ENCODE measurements at places on chromosomes 1 and 21.
A peak's percentile ranks its signal among the peaks of the same experiment; 100 is the strongest.

GRCh38 chr1:162372159-162373071 is 4.2 kb downstream of the SPATA46 start:
- no peak for DNase-seq

GRCh38 chr1:161505686-161506085 is 429 bp downstream of the FCGR2A start:
- DNase-seq = no peak

DNA sequence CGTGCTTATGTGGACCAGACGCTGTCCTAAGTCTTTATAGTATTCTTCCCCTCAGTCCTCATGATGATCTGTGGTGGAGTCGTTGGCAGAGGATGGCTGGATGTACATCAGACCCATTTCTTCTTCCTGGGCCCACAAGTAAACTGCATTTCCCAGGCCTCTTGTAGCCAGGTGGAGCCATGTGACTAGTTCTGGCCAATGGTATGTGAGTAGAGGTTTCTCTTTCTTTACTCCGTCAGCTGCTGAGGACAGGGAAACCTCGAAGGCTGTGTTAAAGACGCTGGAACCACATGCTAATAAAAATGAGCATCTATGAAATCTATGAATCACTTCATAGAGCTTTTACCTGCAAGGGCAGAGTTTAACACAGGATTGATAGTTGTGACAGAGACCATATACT is 18.7 kb upstream of the ZNF362 start:
- no peak for DNase-seq

DNA sequence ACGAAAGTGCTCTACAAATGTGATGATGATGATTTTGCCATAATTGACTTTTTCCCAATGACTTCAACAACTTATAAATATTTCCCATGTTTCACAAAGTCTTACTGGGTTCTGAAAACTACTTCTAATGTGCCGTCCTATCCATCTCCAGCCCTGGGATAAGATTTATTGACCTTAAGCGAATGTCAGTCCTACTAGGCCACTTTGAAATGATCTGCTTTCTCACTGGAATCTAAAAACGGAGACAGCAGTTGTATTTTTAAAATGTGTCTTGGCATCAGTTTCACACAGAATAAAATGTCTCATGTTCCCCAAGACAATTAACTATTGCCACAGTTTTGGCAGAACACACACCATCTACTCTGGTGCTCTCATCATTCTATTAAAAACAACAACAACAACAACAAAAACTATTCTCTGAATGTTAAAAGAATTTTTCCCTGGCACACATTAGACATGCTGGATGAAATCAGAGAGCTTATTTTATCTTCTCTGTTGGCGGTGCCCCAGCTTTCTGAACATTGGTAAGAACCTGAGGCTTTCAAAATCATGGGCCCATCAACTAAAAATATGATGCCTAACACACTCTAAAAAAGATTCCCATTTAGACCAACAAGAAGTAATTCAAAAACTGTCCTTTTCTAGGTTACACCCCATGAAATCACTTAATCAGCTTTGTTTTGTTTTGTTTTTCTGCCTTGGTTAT is 23.1 kb upstream of the DNASE2B start:
- DNase-seq = no peak

DNA sequence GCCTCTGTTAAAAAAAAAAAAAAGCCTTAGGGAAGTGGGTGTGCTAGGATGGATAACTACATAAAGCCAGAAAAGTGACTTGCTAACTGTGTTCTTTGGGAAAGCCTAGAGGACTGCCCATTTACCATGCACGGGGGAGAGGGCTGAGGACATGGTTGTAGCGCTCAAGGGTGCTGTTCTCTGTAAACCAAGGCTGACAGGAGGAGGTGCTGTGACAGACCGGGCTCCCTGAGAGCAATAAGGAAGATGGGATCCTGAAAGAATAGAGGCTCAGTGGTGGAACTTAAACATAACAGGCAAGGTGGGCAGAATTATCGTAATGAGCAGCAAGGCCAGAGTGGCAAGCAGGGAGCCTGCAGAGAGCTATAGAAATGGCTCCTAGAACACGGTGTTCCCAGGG is 98.5 kb upstream of the DISP3 start:
- DNase-seq = no peak

- no peak for DNase-seq
Measured at GRCh38 chr1:91511386-91511785, 10.7 kb downstream of the CDC7 start.

- DNase-seq = no peak
Measured at GRCh38 chr1:207315435-207315834, 6.0 kb upstream of the CD55 start.

GRCh38 chr1:110433213-110433612 is 17.7 kb upstream of the PROK1 start:
- no peak for DNase-seq

DNA sequence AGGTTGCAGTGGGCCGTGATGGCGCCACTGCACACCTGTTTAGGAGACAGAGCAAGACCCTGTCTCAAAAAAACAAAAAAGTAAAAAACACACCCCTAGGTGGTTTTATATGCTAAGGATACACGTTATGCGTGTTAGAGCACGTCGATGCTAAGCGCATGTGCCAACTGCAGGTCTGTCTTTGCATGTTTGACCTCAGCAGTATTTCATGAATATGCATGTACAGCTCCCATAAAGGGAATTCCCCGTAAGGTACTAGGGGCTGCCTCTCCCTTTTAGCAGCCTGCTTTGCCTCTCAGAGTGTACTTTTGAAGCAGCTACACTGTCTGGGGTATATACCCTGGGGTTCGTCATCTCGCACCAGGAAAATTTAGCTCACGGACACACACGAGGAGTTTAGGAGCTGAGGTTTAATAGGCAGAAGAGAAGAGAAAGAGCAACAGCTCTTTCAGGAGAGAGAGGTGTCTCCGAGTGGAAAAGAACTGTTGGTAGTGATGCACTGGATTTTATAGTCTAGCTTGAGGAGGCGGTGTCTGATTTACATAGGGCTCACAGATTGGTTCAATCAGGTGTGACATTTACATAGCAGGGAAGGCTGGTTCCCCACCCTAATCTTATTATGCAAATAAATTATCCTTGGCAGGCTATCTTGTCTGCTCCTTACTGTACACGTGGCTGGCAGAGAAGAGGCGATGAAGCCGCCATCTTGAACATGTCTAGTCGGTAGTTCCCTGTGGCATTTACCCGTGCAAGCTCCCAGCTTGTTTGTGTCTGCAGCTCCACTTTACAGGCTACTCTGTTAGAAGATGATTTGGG is 4.2 kb upstream of the OTUD3 start:
- DNase-seq = no peak

DNA sequence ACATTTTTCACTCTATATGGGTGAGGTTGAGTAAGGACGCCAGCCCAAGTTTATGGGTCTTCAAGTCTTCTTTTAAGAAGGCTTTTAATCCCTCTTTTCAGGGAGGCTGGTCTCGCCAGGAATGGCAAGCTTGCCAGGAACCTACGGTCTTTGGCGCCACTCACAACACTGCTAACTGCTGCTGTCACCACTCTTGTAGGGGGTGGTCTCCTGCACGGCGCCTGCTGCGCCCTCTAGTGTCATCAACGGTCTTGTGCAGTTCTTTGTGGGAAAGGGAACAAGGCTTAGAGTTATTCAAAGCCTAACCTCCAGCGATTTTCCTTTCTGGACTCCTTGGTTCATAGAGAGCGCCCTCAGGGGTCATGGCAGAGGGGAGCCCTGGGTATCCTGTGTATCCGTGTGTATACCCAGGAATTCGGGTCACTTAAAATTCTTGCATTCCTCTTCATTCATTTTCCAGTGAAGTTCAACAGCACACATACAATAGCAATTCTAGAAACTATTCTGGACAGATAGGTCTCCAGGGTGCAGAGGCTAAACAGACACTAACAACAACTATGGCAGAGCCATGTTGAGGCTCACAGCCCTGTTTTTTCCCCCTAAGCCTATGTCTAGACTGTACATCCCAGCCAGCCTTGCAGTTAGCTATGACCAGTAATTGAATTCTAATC is 392.8 kb upstream of the CAMK1G start:
- DNase-seq = no peak

- DNase-seq = no peak
Measured at GRCh38 chr1:1307261-1307922, 338 bp downstream of the ACAP3 start.

DNA sequence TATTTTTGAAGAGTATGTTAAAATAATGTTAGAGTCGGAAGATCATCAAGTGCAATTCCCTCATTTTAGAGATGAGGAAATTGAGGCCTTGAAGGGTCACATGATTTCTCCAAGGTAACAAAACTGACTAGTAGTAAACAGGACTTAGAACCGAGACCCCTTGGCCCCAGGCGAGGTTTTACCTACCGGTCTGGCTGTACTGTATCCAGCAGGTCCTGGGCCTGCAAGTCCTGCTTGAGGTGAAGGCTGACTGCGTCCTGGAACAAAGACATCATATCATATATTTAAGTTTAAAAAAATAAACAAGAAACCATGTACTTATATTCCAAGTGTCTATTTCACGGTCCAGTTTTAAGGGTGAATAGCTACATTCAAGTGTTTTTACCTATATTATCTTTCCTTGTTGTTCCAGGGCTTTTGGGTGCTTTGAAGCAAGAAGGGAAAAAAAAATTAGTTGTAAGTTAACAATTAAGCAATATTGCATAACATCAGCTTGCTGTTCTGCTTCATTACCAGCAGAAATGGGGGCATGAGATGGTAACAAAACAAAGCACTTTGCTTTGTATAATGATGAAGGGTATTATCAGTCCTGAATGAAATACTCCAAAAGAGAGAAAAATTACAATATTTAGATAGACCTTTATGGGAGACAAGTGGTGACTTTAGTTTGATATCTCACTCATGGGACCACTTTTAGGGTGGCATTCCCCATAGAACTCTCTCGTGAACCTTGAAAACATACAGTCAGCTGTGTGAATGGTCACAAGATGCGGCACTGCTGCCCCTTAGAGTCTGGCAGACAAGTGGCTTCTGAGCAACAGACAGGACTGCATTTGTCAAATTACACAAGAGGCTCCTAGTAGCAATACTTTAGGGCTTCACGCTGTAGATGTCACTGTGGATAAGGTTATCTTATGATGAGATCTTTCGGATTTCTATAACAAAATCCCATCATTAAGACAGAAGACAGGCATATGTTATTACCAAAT is 29.8 kb upstream of the CFAP298 start:
- no peak for DNase-seq

DNA sequence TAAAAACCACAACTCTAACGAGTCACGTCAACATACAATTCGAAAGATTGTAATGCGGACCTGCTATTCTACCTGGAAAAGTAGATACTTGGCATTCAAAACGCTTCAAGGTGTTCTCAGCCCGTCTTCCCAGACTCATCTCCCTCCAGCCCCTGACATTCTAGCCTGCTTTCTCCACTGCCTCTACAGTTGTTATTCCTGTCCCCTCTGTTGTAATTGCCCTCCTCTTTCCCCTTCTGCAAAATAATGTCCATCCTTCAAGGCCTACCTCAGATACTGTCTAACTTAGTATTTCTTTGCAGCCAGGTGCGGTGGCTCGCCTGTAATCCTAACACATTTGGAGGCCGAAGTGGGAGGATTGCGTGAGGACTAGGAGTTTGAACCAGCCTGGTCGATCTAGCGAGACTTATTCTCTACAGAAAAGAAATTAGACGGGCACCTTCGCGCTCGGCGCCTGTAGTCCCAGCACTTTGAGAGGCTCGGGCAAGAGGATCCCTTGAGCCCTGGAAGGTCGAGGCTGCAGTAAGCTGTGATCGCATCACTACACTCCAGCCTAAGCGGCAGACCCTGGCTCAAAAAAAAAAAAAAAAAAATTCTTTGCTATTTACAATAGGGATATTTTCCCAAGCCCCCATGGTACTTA is 756 bp upstream of the RBM34 start:
- DNase-seq = no peak

DNA sequence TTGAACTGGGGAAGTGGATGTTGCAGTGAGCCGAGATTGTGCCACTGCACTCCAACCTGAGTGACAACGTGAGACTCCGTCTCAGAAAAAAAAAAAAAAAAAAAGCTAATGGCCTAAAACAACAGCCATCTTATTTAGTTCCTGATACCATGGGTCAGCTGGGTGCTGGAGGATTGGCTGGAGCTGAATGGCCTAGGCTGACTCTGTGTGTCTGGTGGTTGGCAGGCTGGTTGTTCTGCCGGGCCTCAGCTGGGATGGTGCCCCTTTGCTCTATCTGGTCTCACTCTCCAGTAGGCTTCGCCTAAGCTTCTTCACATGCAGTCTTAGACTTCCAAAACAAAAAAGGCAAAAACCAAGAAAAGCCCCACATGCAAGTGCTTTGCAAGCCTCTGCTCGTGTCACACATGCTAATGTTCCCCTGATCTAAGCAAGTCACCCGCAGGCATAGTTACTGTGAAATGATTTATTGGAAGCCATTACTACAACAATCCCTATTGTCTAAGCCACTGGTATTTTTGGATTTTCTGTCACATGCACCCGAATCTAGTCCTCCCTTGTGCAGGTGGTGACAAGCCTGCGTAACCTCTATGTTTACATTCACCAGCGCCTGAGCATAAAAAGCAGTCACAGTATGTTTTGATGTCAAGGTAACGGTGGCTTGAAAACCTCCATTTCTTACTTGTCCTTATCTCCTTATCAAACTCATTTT is 39.6 kb upstream of the KANK4 start:
- no peak for DNase-seq

DNA sequence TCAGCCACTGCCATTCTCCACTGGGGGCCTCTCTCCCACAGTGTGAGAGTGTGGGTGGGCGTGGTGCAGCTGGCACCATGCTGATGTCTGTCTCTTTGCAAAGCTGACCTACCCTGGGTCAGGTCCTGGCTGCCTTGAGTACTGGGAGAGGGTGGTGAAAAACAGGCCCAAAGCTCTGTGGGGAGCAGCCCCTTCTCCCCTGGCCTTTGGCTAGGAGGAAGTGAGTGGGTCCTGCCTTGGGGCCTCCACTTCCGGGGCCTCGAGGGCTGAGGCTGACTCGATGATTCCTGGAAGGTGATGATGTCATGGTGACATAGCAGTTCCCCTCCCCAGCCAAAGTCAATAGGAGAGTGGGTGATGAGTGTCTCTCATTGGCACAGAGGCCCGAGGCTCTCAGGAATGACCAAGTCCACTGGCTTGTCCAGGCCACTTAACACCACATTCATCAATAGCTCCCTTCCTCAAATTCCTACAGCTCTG is 53.0 kb downstream of the IER5 start:
- peak; percentile 61 for DNase-seq

DNA sequence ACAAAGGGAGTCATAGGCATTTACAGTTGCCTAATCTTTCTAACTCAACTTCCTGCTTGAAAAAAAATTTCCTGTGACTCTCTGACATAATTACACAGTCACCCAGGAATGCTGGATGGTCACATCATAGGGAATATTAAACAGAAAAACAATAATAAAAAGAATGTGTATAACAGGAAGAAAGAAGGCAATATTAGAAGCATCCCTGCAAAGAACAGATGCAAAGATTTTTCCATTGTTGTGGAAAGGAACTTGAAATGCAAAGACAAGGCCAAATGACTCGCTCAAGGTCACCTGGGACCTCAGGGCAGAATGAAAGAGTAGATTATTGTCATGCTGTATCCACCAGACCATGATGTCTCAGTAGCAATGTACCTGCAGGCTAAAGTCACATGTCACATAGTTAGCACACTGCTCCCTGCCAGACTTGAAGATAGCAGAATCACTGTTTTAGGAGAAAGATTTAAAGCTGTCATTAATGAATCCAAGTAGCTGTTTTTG is 184.3 kb downstream of the CYYR1 start:
- DNase-seq = no peak

GRCh38 chr1:198498103-198498385 is 42.4 kb downstream of the ATP6V1G3 start:
- no peak for DNase-seq
